ENCODE measurements at places on chromosomes 4 and X.

GRCh38 chr4:52925531-52925968 lies 63.4 kb downstream of the RASL11B start:
- no peak for DNase-seq

DNA sequence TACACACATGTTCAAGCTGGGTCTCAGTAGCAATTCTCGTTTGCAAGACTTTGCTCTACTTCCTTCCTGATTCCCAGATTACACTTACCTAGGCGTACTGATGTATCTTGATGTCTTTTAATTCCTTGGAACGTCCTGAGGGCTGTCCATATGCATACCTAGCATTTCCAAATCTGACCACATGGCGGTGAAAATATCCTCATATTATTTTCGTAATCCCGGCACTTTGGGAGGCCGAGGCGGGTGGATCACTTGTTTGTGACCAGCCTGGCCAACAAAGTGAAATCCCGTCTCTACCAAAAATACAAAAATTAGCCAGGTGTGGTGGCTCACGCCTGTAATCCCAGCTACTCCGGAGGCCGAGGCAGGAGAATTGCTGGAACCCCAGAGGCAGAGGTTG lies 1786.3 kb upstream of the TENM3 start:
- no peak for DNase-seq

GRCh38 chr4:118367361-118367760 lies 14.6 kb upstream of the PRSS12 start:
- DNase-seq, result no peak

GRCh38 chrX:96417695-96418094 lies 266.9 kb upstream of the DIAPH2 start:
- no peak for DNase-seq

DNA sequence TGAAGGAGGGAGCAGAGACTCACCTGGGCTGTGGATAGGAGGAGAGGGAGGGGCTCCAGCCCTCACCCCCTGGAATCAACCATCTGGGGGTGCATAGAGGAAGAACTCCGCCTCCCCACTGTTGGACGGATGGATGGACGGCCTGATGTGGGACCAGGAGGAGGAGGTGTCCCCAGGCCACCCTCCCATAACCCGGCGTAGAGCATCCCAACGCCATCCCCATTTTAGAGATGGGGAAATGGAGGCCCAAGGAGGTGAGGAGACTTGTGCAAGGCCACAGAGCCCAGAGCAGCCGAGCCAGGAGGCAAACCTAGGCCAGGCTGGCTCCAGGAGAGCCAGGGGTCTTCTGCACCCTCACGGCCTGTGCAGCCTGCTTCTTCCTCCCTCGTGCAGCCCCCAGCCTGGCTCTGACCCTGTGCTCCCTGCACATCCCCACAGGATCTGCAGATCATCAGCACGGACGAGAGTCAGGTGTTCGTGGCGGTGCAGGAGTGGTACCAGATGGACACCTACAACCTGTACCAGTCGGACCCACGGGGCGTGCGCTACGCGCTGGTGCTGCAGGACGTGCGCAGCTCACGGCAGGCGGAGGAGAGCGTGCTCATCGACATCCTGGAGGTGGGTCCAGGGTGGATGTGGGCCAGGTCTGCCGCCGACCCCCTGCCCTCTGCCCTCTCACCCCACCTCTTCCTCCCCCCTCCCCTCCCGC lies 241.0 kb upstream of the PSAPL1 start:
- DNase-seq, result no peak

DNA sequence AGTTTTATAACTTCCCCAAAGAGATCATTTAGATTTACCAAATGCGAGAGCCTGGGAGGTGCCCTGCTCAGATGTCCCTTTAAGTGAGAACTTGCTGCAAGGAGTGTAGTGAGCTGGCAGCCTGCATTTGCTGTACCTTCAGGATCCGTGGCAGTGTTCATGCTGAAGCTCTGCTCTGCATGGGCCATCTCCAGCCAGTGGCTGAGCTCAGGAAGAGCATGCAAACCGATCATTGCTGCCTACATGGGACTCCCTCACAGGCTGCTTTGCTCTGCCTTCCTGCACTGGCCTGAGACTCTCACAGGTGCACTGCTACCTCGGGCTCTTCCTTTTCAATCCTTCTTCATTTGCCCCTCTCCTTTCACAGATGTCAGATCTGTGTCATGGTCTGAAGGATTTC lies 152.0 kb upstream of the SFRP2 start:
- DNase-seq, result no peak

- no peak for DNase-seq
Observed at GRCh38 chr4:31964685-31965084, 1244.5 kb downstream of the PCDH7 start.

- peak; percentile 95 for DNase-seq
Observed at GRCh38 chr4:27154706-27155105, 294.1 kb downstream of the STIM2 start.

- no peak for DNase-seq
Observed at GRCh38 chr4:25030277-25031076, at the start of gene LGI2. Gene LGI2, minus strand, starts transcription at chr4:25030946. Its CDS starts 253 bp downstream, at chr4:25030693.

DNA sequence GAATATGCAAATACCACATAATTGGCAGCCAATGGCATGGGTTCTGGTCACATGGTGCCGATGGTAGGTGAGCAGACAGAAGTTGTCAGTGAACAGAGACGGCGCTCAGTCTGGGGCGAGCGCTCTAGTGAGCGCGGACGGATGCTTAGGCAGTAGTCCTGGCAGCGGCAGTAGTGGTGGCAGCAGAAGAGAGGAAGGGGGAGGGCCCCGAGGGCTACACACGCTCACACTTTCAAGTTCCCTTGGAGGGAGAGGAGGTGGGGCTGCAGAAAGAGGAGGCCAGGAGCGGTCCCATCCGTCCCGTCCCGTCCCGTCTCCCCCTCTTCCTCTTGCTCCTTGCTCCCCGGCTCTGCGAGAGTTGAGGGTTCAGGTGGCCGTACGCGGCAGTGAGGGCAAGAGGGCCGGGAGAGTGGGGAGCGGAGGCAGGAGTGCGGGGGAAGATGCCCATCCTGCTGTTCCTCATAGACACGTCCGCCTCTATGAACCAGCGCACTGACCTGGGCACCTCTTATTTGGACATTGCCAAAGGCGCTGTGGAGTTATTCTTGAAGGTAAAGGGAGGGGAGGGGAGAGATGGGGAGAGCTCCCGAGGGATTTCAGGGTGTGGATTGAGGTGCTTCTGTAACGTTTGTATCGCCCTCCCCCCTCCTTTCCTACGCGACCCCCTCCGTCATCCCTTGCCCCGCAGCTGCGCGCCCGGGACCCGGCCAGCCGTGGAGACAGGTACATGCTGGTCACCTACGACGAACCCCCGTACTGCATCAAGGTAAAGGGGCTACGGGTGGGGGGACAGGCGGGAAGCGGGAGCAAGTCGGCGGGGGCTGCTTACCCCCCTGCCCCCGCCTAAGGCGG lies at the start of gene INTS6L:
Gene INTS6L, plus strand, starts transcription at position 108 of the 852 bp plus-strand sequence. Its CDS starts 333 bp downstream, at position 441.
- peak; percentile 89 for DNase-seq
